ENCODE measurements at places on chromosomes 11 and 22.

GRCh38 chr22:44582016-44582415 lies 84.0 kb upstream of the RTL6 start:
- peak; percentile 42 for DNase-seq

GRCh38 chr11:125564357-125564756 lies 4.9 kb upstream of the EI24 start:
- no peak for DNase-seq

GRCh38 chr22:37358917-37359316 lies 68.4 kb downstream of the ELFN2 start:
- no peak for DNase-seq

- DNase-seq: no peak
Observed at GRCh38 chr11:70252844-70253243, 17.6 kb upstream of the PPFIA1 start.

- no peak for DNase-seq
Observed at GRCh38 chr11:20467487-20468185, 80.1 kb downstream of the PRMT3 start.

DNA sequence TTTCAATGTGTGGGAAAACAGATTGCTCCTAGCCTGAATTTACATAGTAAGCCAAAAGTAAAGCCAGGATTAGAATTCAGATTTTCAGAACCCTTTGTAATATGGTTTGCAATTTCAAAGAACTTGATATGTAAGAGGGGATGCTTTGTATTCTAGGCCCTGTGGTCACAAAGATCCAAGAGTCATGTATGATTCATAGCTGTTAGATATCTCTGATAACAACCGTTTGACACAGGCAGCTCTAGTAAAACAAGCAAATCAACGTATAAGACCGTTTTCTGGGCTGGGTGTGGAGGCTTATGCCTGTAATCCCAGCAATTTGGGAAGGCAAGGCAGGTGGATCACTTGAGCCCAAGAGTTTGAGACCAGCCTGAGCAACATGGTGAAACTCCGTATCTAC lies 79.6 kb downstream of the EMSY start:
- DNase-seq: no peak

DNA sequence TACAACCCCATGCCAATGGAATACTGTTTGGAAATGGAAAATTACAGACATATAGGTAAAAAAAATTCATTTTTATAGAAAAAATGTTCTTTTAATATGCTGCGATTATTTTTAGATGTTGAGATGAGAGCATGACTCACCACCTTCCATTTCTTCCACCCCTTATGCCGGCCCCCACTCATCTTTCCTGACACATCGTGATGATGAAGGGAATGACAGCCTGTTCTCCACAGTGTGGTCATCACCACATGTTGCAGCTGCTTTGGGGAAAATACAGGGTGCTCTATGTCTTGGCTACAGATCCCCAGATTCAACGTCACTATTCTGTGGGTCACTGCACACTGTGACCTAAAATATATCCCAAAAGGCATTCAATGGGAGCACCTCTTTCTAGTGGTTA lies 916.2 kb downstream of the METTL15 start:
- DNase-seq: no peak

GRCh38 chr11:45580399-45580798 lies 85.0 kb downstream of the CHST1 start:
- no peak for DNase-seq

- DNase-seq: no peak
Observed at GRCh38 chr11:56932572-56933220, 56.0 kb upstream of the OR5AK2 start.

DNA sequence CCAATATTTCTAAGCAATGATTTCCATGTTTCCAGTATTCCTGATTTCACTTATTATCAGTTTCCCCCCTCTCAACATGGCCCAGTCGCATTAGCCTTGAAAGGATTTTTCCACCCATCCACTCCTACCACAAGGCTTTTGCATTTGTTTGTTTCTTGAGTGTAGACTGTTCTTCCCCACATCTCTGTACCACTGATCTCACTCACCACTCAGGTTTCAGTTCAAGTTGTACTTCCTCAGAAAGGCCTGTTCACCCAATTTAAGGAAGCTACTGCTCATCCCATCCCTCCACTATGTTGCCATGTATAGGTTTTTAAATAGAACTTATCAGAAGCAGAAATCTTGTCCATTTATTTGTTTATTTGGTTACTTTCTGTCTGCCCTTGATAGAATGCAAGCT lies 472.3 kb downstream of the FAM181B start:
- DNase-seq: no peak

DNA sequence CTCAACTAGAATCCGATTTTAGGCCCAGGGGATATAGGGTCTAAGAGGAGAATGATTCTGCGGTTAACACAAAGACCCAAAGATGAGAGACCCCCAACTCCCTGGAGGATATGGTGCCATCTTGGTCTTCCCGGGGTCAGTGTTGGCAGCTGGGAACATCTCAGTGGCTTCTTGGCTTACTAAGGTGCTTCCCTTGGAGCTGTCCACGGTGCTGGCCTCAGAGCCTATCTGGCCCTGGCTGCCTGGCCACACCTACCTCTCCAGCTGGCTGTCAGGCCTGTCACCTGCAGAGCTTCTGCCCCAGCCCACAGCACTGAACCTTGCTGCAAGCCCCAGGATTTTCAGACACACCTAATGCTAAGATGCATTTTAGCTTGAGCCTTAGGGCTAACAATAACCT lies 70.7 kb upstream of the THY1 start:
- DNase-seq: no peak

DNA sequence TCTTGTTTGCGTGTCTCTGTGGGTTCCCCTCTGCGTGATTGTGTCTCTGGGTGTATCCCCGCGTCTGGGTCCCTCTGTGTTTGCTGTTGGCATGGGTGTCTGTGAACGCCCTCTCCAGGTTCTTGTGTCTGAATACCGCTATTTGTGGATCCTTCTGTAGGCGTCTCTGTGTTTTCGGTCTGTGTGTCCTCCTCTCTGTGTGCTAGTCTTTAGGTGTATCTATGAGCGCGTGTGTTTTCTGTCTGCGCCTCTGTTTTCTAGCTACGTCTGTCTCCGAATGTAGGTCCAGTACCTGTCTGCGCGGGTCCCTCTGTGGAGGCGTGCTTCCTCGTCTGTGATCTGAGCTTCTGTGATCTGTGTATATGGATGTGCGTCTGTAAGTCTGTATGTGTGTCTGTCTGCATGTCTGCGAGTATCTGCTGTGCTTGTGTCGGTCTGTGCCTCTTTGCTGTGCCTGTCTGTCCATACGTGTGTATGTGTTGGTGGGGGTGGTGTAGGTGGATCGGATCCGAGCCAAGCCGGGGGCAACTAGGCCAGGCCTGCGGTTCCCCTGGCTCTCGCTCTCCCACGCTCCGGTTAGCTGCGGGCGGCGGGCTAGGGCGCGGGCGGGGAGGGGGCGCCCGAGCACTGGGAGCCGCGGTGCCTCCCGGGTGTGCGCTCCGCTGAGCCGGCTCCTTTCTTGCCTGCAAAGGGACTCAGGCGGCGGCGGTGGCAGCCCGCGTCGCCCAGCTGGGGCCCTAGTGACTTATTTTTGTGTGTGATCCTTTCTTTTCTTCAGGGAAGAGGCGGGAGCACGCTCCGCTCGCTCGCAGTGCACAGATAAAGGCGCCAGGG lies 105.3 kb upstream of the E2F8 start:
- DNase-seq: no peak

GRCh38 chr11:77174559-77174958 lies 46.5 kb downstream of the MYO7A start:
- DNase-seq: no peak

- no peak for DNase-seq
Observed at GRCh38 chr11:116517077-116517476, 255.7 kb downstream of the BUD13 start.

DNA sequence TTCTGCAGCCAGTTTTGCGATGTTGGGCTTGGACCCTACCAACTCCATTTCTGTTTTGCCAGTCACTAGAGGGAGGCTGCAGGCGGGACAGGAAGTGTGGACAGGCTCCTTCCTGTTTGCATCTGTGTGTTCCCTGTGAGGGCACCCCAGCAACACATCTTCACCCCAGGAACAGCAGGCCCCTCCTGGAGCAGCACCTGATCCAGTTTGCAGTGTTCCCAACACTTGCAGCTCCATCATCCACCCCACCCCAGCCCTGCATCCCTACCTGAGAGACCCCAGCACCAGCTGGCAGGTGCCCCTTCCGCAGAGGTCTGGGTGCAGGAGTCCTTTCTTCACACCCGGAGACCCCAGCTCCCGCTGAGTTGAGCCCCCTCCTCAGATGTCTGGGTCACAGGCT lies 7.4 kb upstream of the VSIG10L2 start:
- DNase-seq: no peak

GRCh38 chr11:72012897-72013721 lies 14.4 kb downstream of the IL18BP start:
- peak; percentile 74 for DNase-seq

DNA sequence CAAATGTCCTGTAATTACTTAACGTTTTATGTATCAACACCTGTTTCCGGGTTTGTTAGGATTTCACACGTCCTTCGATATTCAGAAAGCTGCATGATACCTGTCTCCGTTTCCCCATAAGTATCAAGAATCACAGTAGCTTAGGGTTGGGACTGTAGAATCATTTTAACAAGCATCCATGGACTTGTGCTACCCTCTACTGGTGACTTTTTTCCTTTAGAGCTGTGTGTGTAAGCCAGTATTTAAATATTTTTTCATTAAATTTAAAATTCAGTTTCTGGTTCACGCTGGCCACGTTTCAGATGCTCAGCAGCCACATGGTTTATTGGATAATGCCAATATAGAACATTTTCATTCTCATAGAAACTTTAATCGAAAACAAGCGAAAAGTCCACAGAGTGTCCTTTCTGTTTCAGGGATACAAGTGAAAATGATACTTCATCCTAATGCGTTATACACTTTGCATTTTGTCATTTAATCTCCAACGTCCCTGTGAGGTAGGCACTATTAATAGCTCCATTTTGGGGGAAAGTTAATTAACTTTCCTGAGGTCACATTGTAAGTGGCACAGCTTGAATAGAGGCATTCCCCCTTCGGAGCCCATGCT lies 61.5 kb upstream of the SLC25A18 start:
- DNase-seq: no peak

DNA sequence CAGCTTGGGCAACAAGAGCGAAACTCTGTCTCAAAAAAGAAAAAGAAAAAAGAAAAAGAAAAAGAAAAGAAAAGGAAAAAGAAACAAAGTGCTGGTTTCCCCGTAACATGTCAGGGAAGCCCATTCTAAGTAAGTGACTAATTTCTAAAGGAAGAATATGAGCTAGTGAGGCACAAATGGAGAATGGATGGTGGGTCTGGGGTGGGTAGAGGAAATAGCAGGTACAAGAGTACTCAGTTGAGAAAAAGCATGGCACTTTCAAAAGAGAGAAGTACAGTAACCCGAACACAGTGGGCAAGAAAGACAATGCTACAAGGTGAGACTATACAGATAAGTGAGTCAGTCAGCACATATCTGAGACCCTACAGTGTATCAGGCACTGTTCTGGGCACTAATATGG lies 4.5 kb downstream of the MAJIN start:
- no peak for DNase-seq

DNA sequence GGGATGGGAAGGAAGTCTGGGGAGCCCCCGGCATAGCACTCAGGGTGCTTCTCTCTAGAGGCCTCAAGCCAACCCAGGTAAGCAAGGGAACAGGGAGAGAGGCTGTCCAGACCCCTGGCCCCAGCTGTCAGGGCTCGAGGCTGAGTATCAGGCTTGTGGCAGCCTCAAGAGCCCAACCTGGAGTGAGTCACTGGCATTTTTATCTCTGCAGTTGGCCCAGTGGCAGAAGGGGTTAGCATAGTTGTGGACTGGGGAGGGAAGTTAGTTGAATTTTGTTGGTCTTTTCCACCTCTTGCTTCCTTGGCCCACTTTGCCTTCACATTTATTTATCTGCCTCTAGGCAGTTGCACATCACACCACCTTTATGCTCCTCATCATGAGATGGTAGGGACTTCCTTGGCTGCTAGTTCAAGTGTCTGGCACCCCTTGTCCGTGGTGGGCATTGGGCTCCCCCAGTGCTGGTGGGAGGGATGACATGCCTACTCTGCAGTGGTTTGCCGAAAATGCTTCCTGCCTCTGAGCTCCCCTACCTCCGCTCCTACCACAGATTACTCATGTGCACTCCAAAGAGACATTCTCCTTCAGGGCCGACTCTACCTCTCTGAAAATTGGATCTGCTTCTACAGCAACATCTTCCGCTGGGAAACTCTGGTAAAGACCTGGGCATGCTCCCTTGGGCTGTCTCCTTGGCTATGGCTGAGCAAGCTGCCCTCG lies 60.1 kb downstream of the SCN3B start:
- no peak for DNase-seq

DNA sequence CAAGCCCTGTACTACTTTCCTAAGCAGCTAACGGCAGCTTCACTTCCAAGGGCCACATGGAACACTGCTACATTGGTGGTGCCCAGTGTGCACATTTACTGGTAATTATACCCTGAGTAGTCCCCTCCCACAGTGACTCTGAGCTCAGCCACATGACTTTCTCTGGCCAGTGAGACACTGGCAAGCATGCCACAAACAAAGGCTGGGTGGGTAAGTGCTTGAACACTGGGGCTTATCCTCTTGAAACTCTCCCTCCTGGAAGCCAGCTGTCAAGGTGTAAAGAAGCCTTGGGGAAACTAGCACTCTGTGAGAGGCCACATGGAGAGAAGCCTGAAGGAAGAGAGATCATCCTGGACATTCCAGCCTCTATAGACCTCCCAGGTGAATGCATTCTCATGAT lies 54.4 kb upstream of the DRD2 start:
- DNase-seq: no peak

DNA sequence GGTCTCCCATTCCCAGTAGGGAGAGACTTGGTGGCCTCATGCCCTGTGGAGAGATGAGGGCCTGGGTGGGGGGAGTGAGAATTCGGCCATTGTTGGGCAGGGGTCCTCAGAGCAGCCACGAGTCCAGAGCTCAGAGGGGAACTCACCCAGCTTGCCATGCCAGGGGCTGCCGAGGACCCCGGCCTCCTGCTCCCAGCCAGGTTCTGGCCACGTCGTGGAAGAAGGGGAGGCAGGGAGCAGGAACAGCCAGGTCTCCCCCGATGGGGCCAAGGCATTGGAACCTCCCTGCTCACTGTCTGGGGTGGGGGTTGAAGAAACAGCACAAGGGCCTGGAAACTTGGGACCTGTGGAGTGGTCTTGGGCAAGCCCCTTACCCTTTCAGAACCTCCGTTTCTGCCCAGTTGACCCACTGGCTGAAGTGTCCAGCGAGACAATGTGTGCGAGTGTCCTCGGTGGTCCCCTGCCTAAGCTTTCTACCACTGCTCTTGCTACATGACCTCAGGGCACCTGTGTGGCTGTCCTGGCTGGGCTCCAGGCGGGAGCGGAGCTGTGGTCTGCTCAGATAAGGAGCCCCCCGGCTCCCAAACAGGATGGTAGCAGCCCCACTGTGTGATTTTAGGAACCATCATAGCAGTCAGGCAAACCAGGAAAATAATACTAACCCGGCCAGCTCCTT lies 74.7 kb upstream of the WNT11 start:
- no peak for DNase-seq

- no peak for DNase-seq
Observed at GRCh38 chr22:50693462-50693861, 20.8 kb downstream of the SHANK3 start.

DNA sequence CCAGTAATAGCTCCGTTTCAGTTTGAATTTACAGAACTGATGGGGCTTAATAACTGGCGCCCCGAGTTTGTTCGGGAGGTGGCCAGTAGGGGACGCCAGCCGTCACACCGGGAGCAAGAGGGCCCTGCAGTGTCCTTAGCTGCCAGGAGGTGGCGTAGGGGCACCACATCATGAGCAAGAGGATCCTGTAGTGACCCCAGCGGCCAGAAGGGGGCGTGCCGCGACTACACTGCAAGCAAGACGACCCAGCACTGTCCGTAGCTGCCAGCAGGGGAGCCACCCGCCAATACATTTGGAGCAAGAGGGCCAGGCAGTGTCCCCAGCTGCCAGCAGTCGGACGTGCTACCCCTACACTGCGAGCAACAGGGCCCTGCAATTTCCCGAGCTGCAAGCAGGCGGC lies 663.7 kb upstream of the B3GAT1 start:
- DNase-seq: peak; percentile 79

Data from sciatic nerve (tissue), 2 donors.